ENCODE measurements at places on chromosomes 2 and 18.
A peak's percentile ranks its signal among the peaks of the same experiment; 100 is the strongest.

DNA sequence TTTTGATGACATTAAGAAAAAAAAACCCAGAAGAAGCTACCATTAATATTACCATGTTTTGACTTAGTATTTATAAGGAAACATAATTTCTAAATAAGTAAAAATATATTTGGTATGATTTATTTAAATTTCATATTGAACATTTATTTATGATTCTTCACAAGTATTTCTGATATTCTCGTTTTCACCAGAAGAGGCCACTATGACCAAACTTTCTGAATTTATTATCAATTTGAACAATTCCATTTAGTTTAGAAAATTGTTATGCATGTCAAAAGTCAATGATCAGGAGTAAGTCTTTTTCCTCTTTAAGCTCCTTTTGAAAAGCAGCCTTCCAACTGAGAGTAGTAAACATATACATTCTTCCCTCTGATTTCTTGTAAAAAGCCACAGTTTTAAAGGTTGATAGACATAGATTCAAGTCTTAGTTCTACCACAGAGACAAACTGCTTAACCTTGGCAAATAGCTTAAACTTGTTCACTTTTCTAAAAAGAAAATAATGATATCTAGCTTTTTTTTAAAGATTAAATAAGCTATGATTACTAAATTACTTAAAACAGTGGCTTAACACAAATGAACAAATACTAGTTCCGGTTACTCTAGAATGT is 329.9 kb downstream of the TRIB2 start:
- DNase-seq, result no peak

- no peak for DNase-seq
These were observed 74.1 kb upstream of the LRATD1 start for GRCh38 chr2:14558335-14558919.

DNA sequence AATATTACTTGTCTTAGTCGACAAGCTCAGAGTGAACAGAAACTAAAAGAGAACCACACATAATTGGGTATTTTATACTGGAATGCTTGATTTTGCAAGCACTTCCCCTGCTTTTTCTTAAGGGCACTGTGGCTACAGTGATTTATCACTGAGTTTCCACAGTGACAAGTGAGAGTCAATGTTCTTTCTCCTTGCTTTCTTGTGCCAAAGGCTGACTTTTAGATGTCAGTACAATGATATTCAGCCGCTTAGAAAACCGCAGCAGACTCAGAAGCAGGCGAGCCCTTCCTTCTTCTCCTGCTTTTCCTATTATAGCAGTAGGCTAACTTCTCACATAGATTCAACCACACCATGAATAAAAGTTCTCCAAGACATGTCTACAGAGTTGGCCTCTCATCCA is 1603.6 kb upstream of the NXPH2 start:
- DNase-seq, result no peak

- peak; percentile 18 for DNase-seq
These were observed 1.1 kb downstream of the IGFBP5 start for GRCh38 chr2:216694082-216694825.

GRCh38 chr18:45374878-45375630 is 240.2 kb upstream of the SLC14A2 start:
- DNase-seq, result no peak

- no peak for DNase-seq
These were observed 1115.9 kb upstream of the ZEB2 start for GRCh38 chr2:145635706-145636427.

DNA sequence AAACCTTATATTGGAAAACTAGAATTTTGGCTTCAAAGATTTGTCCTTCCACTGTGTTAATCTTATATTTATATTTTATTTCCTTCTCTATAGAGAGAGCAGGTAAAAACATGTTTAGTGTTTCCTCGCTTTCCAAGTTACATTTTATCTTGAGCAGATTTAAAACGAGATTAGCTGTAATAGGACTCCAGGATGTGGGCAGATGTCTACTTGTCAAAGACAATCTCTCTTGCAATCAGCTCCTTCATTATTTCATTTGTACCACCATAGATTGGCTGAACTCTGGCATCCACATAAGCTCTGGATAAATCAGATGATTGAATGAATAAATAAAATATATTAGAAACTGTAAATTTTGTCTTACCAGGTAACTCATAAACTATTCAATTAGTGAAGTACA is 17.5 kb upstream of the KANSL1L start:
- no peak for DNase-seq

GRCh38 chr2:98849113-98849512 is 86.9 kb downstream of the CRACDL start:
- DNase-seq, result no peak

DNA sequence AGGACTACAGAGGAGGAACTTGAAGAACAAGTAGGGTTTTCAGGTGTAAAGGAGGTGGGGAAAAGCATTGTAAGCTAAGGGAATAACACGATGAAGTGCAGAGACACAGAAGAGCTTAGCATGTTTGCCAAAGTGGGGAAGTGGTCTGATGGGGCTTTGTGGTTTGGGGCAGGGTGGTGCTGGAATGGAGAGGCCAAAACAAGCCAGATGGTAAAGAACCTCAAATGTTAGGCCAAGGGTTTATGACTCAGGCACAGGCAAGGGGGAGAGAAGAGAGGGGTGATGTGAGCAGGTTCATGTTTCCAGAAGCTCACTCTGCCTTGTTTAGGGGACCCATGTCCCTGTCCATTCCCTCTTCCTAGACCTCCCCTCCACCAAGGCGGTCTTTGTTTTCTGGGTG is 104.5 kb upstream of the YWHAQ start:
- no peak for DNase-seq

DNA sequence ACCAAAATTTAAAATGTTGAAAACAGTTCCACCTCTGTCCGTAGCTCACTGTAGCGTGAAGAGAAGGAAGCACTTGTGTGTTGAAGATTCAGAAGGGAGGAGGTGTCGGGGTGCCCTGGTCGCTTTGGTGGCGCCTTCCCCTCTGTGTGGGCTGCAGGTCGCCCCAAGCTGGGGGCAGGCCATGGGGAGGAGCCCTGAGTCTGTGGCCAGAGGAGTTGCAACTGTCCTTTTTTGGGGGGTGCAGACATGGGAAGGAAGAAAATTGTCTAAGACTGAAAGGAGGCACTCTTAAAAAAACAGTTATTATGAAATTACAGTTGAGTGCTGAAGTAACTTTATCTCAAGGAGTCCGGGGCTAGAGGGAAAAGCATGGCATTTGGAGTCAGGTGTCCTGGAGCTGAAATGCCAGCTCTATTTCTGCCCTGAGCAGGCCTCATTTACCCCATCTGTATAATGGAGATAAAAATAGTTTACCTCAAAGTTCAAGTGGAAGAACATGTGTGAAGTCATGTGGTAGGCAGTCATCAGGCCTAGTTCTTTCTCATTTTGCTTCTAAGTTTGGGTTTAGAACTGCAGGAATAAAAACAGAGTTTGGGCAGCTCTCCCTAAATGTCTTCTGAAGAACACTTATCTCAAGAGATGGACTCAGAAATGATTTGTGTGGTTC is 82.1 kb downstream of the RNF144A start:
- DNase-seq, result no peak

DNA sequence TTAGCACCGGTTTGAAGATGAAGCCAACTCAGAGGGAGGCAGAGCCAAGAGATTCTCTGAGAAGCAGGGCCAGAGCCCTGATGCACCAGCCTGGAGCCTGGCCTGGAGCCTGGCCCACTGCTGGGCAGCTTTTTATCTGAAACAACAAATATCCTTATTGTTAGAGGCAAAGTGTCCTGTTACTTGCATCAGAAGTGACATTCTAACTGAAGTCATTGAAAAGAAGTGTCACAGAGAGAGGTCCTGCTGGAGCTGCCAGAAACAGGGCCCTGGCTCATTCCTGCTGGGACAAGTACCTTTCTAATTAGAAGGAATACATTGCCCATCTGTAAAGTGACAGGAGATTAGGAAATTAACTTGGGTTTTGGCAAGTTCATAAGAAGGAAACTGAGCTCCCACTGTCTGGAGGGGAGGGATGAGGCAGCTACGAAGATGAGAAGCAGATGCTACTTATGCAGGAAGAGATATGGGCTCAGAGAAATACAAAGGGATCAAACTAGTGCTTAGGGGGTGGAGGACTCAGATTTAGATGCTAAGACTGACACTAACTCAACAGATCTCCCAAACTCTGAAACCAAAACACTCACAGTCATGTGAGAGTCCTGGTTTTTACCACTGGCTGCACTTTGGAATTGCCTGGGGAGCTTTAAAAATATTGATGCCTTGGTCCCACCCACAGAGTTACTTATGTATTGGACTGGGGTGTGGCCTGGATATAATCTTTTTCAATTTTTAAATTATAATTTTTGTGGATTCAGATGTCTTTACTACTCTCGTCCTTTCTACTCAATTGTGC is 11.0 kb upstream of the HK2 start:
- no peak for DNase-seq

- peak; percentile 24 for DNase-seq
These were observed 66.8 kb upstream of the FOSL2 start for GRCh38 chr2:28325567-28326468.

- no peak for DNase-seq
These were observed 39.8 kb downstream of the PIAS2 start for GRCh38 chr18:46877329-46877987.

- DNase-seq, result no peak
These were observed 132.2 kb downstream of the ANTXR1 start for GRCh38 chr2:69145204-69145603.

DNA sequence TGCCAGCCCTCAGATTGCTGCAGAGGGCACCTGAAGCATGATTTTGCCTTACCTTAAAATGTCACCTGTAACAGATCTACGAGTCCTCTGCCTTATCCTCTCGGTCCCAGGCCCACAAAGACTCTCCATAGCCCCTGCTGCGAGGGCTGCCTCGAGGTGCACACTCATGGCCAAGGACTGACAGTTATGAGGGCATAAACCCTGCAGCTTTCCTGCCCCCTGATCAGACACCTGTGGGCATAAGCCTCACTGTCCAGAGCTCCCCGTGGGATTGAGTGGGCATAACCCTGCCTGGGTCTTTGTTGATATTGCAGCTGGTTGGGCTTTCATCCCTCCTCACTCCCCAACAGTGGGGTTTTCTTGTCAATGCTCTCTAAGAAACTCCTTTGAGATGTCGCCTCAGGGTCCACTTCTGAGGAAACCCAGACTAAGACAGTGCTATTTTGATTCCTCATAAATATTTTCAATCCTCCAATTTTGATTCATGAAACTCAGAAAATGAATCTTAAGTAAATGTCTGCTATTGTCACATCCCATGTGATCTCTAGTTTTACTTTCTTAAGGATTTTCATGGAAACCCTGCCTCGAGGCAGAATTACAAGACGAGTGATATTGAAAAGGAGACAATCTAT is 108.5 kb upstream of the NCK2 start:
- no peak for DNase-seq

DNA sequence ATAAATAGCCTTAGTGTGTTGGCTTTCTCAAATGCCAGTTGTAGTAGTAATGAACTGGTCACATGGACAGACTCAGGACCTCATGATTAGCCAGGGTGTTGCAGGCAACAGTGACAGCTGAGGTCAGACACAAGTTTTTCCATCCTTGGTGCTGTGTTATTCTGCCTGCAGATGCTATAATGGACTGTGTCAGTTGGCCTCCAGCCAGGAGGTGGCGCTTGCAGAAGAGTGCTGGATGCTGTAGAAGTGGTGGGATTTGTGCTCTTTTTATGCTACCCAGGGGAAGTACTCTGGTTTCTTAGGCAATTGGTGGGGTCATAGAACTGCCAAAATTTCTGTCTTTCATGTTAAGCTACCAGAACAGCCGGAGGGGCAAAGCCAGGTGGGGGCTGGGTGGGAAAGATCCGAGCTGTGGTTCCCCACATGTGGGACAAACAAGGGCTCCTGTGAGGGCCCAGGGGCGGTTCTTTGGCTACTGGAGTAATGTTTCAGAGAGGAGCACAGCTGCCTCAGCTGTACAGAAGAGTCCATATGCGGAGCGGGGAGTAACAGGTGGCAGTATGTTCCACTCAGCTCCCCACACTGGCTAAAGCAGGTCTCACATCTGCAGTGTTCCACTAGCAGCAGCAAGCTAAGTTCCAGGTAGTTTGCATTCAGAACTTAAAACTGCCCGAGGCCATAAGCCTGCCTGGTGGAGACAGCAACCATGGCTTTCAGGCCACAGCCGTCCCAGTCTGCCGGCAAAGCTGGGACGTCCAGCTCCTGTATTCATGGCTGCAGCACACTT is 104.4 kb downstream of the GULP1 start:
- no peak for DNase-seq

DNA sequence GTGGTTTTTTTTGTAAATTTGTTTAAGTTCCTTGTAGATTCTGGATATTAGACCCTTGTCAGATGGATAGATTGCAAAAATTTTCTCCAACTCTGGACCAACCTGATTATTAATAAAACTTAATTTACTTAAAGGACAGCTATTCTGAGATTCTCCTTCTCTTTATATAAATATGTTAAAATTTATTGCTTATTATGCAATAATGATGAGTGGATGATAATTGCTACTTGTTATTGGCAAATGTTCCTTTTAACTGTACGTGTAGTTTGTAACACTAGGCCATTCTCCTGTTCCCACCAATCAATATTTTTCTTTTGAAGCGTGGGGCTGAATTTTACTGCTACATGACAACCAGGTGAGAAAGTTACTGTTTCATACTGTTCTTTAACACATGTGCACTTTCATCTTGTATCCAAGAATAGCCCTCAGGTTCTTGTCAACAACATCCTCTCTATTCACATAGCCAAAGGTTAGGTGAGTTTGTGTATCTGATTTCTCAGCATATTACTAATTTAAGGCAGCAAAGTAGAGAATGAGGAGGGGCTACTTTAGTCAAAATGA is 16.6 kb upstream of the STK17B start:
- DNase-seq, result no peak

- DNase-seq, result no peak
These were observed 10.9 kb downstream of the ID2 start for GRCh38 chr2:8692783-8693156.

- DNase-seq, result no peak
These were observed 121.4 kb upstream of the CCDC195 start for GRCh38 chr2:224837558-224837957.

DNA sequence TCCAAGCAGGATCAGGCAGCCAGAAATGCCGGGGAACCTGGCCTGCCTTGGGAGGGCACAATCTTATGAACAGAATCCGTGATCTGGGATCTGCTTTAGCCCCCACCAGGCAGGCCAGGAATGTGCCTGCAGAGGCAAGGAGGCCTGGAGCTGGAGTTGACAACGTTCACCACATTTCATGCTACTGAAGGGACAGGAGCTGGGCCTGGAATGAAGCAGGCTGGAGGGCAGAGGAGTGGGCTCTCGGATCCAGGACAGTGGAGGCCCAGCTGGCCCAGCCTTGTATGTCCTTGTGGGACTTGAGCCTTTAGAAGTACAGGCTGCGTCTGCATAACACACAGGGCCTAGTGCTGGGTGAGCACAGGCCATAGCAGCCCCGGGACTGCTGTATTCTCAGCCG is 91.8 kb downstream of the KLHL29 start:
- DNase-seq, result no peak

All from stimulated activated CD8-positive, alpha-beta memory T cell treated with anti-CD3 and anti-CD28 coated beads, Interleukin-7, amount 100 ng/mL, for 48 hours (primary cell).